Hepatocyte (in vitro differentiated cells): ENCODE measurements at places on chromosomes 13 and 19. TPM values are rescaled to one million over a fixed set of nuclear protein-coding genes. Genes with fewer than 3 reads are reported as not detected.

DNA sequence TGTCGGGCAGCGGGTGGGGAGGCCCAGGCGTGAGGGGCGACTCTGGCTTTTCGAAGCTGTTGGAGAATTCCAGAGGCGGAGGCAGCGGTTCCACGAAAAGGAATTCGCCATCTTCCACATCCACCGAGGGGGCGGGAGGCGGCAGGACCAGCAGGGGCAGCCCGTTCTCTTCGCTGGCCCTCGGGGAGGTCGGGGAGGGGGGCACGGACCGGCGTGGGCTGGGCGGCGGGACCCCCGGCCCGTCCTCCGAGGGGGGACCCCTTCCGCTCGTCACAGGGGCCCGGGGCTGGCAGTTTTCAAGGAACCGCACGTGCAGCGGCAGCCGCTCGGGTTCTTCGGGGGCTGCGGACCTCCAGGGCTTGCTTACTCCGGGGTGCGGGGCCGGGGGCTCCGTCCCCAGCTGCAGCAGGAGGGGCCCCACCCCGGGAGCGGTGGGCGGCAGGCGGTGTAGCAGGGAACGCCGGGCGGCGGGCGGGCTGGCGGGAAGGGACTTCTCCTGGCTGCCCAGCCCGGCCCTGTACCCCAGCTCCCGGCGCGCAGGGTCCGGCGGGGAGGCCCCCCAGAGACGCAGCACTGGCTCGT is 18.0 kb downstream of the C19orf81 start:
- DNase-seq = no peak

DNA sequence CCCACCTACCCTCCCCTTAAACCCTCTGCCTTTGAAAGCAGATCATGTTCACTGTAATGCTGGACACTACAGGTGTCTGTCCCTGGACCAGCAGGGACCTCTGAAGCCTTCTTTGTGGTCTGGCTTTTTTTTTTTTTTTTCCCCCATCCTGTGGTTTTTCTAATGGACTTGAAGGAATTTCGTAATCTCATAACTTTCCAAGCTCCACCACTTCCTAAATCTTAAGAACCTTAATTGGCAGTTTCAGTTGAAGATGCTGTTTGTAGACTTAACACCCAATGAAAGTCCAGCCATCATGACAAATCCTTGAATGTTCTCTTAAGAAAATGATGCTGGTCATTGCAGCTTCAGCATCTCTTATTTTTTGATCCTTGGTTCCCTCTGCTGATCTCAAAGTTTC is 45.0 kb upstream of the LRCH1 start:
- no peak for DNase-seq

DNA sequence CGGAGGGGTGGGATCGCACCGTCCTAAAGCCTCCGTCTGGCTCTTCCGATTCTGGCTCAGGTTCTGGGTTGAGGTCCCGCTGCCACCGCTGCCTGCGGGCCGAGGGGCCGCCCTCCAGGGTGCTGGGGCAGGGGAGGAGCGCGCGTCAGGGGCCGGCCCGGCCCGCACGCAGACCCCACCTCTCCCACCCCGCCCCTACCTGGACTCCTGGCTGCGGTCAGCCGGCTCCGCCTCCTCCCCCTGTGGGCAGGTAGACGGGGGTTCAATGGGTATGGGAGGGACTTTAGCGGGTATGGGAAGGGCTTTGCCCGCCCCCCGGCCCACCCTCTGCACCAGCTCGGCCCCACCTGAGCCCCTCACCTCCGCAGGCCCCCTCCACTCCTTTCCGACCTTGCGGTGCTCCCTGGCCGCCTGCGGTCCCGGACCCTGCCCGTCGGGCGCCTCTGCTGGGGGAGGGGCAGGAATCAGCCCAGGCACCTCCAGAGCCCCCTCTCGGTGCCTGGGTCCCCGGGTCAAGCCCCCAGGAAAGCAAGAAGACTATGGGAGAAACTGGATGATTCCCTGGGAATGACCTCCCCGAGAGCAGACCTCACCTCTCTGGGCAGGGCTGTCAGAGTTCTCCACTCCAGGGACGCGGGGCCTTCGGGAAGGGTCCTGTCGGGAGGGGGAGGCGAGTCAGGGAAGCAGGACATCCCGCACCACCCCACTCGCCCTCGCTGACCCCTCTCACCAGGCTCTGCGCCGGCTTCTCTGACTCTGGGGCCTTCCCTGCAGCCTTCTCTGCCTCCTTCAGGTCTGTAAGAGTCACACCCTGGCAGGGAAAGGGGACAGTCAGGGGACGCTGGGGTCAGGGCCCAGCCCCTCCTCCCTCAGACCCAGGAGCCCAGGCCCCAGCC is 17.0 kb downstream of the EPS8L1 start:
- DNase-seq = no peak

DNA sequence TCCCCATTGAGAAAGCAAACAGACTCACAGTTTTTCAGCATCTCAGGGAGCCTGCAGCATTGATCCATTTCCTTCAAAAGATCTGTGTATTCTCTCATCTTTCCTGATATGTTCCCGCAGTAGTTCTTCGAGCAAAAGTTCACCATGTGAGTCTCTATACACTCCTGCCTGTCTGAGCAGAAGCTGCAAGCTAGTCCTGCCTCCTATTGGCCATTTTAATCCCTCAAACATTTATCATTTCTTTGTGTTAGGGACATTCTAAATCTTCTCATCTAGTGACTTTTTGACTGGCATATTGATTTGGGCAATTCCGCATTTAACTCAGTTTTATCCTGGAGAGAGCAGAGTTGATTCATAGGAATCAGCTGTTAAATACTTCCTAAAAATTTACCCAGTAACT is 660.4 kb upstream of the KLF12 start:
- DNase-seq = no peak

DNA sequence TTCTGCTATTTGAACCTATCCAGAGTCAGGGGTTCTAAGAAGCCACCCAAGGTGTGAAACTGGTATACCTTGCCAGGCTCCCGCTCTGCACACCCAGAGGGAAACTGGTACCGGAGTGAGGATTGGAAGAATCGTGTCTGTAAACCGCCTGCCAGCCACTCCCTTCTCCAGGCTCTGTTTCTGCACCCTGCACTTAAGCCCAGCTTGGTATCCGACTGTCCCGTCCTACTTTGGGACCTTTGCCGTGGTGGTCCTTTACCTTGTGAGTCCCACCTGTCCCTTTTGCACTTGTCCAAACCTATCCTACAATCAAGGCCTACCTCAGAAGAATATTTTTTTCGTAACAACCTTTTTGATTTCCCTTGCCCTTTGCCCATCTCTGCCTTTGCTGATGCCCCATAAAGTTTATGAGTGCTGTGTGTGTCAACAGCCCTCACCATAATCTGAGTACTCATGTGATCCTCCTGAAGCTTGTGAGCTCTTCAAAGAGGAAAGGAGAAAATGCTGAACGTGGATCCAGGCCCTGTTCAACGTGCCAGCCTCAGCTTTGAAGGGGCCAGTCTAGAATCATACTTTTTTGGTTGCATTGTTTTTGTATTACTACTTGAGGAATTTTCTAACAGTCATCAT is 44.7 kb downstream of the GARRE1 start:
- peak; percentile 63 for DNase-seq

Gene ZNF345
- 5.8 and 6.0 TPM in 2 replicates for polyA plus RNA-seq
